ENCODE measurements at places on chromosomes 4 and X.

- DNase-seq, result no peak
These were observed 142.9 kb downstream of the ASB9 start for GRCh38 chrX:15127010-15127409.

GRCh38 chrX:69093960-69094871, 71.0 kb downstream of the PJA1 start:
- peak; percentile 9 for DNase-seq

DNA sequence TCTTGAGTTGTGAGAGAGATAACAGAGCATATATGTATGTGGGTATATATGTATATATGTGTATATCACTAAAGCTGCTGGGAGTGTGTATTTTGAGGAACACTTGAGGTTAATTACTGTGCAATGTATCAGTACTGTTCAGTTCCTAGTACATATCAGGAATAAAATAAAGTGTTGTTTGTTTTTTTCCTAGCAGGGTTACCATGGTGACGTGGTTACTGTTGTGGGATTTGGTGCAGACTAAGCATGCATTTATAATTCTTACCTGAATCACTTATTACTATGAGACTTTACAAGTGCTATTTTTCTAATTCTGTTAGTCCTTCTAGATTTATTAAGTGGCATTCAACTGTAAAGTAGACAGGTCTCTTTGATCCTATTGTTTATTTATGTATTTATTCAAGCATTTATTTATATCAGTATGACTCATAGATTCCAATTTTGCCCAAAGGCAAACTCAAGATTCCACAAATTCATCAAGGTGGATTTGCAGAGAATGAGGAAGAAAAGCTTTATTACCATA, 26.9 kb upstream of the BEX4 start:
- no peak for DNase-seq

DNA sequence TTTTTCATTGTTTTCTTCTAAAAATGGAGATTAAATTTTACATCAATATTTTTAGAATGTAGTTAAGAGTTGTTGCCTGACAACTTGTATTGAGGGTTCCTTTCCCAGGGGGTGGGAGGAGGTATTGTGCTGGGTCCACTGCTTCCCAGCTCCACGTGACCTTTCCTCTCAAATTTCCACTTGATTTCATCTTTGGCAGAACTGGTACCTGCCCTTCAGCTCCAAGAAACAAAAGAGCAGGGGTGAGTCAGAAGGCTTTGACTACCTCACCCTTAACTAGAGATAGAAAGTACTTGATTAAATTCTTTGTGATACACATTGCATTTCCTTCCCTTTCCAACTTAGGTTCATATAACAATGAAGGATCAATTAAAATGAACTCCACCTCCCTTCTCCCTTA, 19.7 kb downstream of the TRIM2 start:
- DNase-seq, result no peak

- no peak for DNase-seq
These were observed at the start of gene HTR2C for GRCh38 chrX:114583646-114584374. TSS of gene HTR2C (plus strand) at chrX:114584086. CDS start at chrX:114726937, 142,851 bp downstream.

- DNase-seq, result no peak
These were observed 51.8 kb upstream of the MAGEC2 start for GRCh38 chrX:142256935-142257334.

- no peak for DNase-seq
These were observed 57.0 kb upstream of the SLC25A4 start for GRCh38 chr4:185086053-185086452.

DNA sequence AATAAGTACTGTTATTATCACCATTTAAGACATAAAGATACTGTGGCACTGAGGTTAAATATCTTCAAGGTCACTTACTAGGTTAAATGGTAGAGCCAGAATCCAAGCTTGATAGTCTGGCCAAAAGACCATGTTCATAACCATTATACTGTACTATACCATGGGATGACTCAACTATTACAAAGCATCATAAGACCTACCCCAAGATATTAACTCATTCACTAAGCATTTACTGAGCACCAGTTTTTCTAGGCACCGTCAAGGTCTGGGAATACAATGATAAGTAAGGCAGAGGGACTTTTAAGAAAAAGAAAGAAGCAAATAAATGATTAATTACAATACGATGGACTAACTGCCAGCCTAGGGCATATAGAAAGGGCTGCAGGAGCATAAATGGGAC, 95.5 kb upstream of the KCTD8 start:
- no peak for DNase-seq

GRCh38 chr4:70802928-70803580, 36.6 kb downstream of the GRSF1 start:
- no peak for DNase-seq

DNA sequence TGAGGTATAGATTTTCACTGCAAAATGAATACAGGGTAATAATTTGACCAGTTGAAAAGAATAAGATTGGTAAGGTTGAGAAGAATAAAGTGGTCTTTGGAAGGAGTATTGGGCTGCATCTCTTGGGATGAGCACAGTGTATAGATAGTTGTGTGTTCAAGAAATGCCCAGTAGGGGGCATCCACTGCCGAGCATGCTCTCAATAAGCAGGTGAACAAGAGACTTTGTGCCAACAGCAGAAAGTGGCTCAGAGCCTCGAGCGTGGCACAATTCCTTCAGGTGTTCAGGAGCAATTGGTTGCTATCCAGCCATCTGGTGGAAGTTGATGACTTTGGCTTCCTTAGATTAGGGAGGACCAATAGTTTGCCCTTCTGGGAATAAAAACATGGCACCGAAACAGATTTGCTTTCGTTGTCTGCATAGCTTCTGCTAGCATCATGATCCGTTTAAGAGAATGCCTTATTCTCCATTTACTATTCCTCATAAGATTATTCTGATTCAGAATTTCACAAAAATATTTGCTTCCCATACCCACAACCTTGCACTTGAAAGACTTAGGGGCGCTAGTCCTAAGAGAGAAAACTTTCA, 258.1 kb upstream of the NEIL3 start:
- no peak for DNase-seq

DNA sequence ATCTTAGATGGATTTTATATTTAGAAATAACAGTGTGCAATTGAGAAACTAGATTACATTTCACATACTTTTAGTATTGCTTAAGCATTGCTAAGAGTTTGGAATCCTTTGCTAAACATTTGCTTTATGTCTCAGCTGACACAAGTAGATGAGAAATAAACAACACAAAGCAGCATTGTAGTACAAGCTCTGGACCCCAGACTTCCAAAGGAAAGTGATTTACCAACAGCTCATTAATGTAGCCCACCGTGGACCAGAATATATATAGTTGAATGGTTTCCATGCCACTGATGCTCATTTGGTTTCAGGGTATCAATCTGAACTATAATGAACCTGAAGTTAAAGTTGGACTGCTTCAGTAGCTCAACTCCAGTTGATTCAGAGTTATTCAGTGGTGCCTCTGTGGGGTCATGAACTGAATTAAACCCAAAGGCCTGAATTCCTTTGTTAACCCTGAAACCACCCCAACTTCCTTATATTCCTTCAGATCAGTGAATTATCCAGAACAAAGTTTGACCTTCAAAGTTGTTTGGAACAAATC, 132.1 kb upstream of the NEIL3 start:
- DNase-seq, result peak; percentile 71

DNA sequence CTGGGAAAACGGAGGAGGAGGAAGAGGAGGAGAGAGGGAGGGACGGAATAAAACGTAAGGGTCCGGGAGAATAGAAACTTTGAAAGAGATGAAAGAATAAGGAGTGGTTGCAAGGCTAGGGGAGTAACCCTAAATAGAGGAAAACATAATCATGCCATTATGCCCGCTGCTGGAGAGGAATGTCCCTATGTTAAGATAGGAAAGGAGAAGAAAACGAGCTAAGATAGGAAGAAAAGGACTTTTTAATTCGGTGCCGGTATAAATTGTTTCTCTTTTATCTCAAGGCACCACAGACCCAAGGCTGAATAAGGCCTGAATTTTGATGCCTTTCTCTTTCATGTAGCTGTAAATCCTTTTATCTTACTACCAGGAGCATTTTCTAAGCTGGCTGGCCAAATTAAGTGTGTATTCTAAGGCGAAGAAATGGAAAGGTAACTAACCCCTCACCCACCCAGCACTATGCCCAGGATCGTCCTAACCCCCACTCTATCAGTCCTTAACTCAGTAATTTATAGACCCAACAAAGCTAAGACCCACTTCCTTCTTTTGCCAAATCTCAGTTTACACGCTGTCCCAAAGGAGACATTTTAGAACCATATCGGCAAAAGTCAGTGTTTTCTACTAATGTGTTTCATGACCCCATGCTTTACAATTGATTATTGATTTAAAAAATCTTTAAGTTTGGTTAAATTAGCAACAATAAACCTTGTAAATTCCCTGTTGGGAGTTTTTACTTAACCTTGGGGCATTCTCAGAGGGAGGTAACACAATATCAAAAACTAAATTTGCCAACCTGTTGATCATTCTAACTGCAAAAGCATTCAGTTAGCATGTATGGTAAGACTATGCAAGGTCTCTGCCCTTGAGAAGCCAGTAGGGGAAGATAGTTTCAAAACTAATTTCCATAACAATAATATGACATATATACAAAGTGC, 1.1 kb upstream of the CUL4B start:
- DNase-seq, result no peak

DNA sequence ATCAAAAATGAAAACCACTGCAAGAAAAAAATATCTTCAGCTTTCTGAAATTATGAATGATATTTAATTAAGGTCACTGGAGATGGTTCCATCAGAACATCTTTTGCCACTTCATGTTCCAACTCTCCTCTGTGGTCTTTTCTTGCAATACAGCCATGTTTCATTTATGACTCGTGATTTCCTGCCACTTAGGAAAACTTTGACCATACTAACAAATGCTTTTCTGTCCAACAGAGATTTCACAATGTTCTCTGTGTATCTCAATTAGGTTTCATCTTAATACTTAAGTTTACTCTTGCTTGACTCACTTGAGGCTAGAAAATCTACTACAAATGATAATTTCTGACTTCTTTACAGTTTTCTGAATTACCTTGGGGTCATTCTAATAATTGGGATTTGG, 330.9 kb downstream of the CXXC4 start:
- no peak for DNase-seq

DNA sequence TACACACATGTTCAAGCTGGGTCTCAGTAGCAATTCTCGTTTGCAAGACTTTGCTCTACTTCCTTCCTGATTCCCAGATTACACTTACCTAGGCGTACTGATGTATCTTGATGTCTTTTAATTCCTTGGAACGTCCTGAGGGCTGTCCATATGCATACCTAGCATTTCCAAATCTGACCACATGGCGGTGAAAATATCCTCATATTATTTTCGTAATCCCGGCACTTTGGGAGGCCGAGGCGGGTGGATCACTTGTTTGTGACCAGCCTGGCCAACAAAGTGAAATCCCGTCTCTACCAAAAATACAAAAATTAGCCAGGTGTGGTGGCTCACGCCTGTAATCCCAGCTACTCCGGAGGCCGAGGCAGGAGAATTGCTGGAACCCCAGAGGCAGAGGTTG, 1786.3 kb upstream of the TENM3 start:
- no peak for DNase-seq

- DNase-seq, result no peak
These were observed 607.4 kb upstream of the PITX2 start for GRCh38 chr4:111230265-111230664.

DNA sequence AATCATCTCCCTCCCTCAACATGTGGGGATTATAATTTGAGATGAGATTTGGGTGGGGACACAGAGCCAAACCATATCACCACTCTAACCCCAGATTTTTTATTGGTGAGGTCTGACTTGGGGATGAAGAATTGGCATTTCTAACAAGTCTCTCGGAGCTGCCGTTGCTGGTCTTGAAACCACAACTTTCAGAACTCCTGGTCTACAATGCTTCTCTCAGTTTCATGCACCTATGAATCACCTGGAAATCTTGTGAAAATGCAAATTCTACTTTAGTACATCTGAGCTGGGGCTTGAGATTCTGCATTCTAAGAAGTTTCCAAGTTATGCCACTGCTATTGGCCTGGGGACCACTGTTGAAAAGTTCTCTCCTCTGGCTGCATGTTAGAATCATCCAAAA, 78.6 kb downstream of the PALLD start:
- no peak for DNase-seq

DNA sequence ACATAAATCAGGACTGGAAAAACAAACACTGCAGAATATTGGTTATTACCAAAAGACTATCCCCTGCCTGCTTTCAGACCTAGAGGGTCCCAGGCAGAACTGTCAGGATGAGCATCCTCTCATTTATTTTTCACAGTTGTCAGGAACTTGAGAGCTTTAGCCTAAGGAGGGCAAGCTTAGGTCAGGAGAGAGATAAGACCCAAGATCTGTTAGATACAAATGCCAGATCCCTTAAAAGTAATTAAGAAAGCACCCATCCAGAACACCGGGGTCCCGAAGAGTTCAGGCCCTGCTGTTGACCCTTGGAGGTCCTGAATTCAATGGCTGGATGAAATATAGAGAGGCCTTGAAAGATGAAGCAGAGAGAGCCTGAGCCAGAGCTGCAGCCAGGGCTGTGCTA, 5.9 kb upstream of the MAGEB3 start:
- DNase-seq, result no peak

- no peak for DNase-seq
These were observed 15.2 kb upstream of the GPC3 start for GRCh38 chrX:134000260-134001245.

DNA sequence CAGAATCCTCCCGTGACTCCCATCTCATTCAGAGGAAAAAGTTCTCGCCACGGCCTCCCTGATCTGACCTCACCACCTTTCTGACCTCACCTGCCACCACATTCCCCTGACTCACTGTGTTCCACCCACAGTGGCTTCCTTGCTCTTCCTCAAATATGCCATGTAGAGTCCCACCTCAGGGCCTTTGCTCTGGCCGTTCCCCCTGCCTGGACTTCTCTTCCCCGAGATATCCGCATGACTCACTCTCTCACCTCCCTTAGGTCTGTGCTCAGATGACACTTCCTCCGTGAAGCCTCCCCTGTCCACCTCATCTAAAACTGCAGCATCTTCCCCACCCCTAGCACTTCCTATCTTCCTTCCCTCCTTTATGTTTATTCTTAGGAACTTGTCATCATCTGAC, 7.2 kb upstream of the TSPYL2 start:
- no peak for DNase-seq

GRCh38 chrX:23879380-23880090, 28.2 kb downstream of the APOO start:
- DNase-seq, result no peak

- no peak for DNase-seq
These were observed 83.2 kb upstream of the TBC1D9 start for GRCh38 chr4:140839406-140839805.

- no peak for DNase-seq
These were observed 240.4 kb upstream of the BMP3 start for GRCh38 chr4:80790152-80790551.

- no peak for DNase-seq
These were observed 57.5 kb upstream of the SCML1 start for GRCh38 chrX:17679820-17680219.

- no peak for DNase-seq
These were observed 237.4 kb downstream of the CAMK2D start for GRCh38 chr4:113524096-113524495.

GRCh38 chr4:127080141-127080540, 552.6 kb upstream of the INTU start:
- peak; percentile 22 for DNase-seq

DNA sequence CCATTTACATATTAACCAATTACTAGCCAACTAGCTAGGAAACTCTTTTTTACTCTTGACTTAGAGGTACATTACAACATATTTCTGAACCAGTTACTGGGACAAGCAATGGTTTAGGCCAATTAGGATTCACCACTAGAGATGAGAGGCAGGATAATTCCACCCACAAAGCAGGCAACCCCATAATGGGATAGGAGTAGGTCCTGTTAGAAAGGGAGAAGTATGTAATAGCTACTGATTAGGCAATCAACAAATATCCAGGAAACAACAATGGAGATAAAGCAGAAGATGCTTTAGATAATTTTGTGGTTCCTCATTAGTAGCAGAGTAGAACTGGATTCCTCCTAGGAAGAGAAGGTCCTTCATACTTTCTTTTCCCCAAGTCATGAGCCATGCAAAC, 173.8 kb upstream of the GLRA2 start:
- DNase-seq, result no peak
